ENCODE measurements at places on chromosomes 5 and 9. TPM values are rescaled to one million over a fixed set of nuclear protein-coding genes. Genes with fewer than 3 reads are reported as not detected.
A peak's percentile ranks its signal among the peaks of the same experiment; 100 is the strongest.

GRCh38 chr5:91141642-91142041, 241.5 kb downstream of the ARRDC3 start:
- no peak overlapping the region for H3K27ac ChIP-seq
- no peaks in the 10 kb centered on the region for H3K4me1 ChIP-seq
- no peaks in the 10 kb centered on the region for H3K36me3 ChIP-seq
- no peak for DNase-seq

GRCh38 chr5:60826653-60827052, 17.4 kb downstream of the ELOVL7 start:
- no peak overlapping the region for H3K27ac ChIP-seq
- no peaks in the 10 kb centered on the region for H3K4me1 ChIP-seq
- no peaks in the 10 kb centered on the region for H3K36me3 ChIP-seq
- H3K27me3 ChIP-seq = no peaks in the 10 kb centered on the region
- no peak for DNase-seq
- no peak overlapping the region for H3K4me3 ChIP-seq

DNA sequence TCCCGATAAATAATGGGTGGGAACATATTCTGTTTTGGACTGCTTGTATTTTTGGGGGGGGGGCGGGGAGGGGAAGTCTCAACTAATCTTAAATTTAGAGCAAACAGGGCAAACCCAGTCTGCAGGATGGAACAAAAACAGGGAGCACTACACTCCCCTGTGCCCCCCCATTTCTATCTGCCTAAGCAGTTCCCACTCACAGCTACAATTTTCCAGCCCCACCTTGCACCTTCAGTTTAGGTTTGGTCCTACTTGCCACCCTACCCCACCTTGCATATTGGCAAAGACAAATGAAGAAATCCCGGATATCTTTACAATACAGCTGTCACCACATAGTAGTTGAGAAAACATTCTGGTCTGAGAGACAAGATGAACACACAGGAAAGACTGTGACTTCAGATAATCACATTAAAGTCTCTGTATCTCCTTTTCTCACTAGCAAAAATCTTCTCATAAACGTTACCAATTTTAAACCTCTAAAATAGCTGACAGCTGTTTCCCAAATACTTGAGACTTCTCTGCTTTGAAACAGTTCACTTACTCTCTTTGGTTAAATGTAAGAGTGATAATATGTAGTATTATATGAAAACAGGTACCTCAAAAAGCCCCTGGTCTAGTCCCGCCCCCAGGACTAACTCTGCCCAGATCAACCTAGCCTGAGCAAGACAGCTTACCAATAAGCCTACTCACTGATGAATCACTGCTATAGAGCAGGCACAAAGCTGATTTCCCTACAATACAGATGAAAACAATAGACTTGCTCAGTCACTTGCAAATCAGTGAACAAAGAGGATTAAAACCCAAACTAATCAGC, 5.2 kb upstream of the RAPGEF6 start:
- peaks cover 7% of the 10 kb centered on the region for H3K4me1 ChIP-seq
- no peak for DNase-seq
- H3K27ac ChIP-seq = no peak overlapping the region
- H3K36me3 ChIP-seq = no peaks in the 10 kb centered on the region
- no peaks in the 10 kb centered on the region for H3K27me3 ChIP-seq
- no peak overlapping the region for H3K4me3 ChIP-seq

- H3K4me3 ChIP-seq = peak within 1 kb of the TSS; percentile 53
- no peaks in the 10 kb centered on the region for H3K36me3 ChIP-seq
- no peak within 1 kb of the TSS for H3K27ac ChIP-seq
- no peaks in the 10 kb centered on the region for H3K27me3 ChIP-seq
- H3K4me1 ChIP-seq = peaks cover 5% of the 10 kb centered on the region
Measured at GRCh38 chr5:96876292-96876850, at the start of gene ERAP2. ERAP2 (plus strand) TSS chr5:96876500; CDS start chr5:96879686, 3,186 bp downstream.

- peaks cover 8% of the 10 kb centered on the region for H3K36me3 ChIP-seq
- no peak overlapping the region for H3K27ac ChIP-seq
- no peak overlapping the region for H3K4me3 ChIP-seq
- H3K4me1 ChIP-seq = peaks cover 20% of the 10 kb centered on the region
Measured at GRCh38 chr9:37952731-37953130, 48.8 kb upstream of the SLC25A51 start.

DNA sequence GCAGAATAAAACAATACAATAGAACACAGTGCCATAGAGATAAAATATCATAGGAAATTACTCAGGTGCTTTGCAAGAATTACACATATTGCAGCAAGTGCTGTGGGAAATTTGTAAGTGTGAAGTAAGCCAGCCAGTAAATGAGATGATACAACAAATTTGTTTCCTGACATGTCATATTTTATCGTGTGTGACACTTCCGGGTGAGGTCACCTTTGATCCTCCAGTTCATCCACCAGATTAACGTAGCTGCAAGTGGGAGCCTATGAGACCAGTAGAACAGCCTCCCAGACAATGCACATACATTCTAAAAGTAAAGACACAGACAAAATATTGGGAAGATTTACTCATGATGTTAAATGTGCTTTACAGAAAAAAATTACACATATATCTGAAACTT, 72.2 kb downstream of the PRDM9 start:
- no peaks in the 10 kb centered on the region for H3K27me3 ChIP-seq
- DNase-seq = no peak
- H3K36me3 ChIP-seq = no peaks in the 10 kb centered on the region

GRCh38 chr5:10607666-10608073, 43.8 kb downstream of the ANKRD33B start:
- no peaks in the 10 kb centered on the region for H3K27me3 ChIP-seq
- H3K4me3 ChIP-seq = no peak overlapping the region
- no peak for DNase-seq
- H3K4me1 ChIP-seq = no peaks in the 10 kb centered on the region
- no peaks in the 10 kb centered on the region for H3K36me3 ChIP-seq
- H3K27ac ChIP-seq = no peak overlapping the region

- no peaks in the 10 kb centered on the region for H3K27me3 ChIP-seq
- H3K4me3 ChIP-seq = no peak overlapping the region
- no peak overlapping the region for H3K27ac ChIP-seq
- H3K4me1 ChIP-seq = peaks cover 26% of the 10 kb centered on the region
- H3K36me3 ChIP-seq = no peaks in the 10 kb centered on the region
Measured at GRCh38 chr5:56291079-56291643, 58.0 kb upstream of the ANKRD55 start.

DNA sequence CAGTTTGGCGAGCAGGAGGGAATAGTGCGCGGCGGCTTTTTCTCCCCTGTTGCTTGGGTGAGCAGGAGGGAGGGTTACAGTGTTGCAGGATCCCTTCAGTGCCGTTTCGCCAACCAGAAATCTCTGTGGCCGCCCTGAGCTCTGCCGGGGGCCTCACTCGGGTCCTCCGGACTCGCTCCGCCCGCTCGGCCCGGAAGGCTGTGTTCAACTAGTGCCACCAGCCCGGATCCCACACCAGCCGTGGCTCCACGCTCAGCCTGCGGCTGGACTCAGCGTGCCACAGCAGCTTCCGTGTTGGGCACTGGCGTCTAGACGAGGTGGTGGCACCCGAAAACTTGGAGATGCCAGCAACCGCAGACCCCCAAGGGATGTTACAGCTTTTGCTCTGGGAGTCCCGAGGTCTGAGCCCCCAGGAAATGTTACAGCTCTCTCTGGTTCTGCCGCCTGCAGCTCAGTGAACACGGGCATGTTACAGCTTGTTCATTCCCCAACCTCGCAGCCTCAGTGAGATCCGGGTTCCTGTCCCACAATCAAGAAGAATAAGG, 16.0 kb upstream of the OR13C9 start:
- H3K4me1 ChIP-seq = no peaks in the 10 kb centered on the region
- DNase-seq = no peak
- H3K27ac ChIP-seq = no peak overlapping the region
- no peaks in the 10 kb centered on the region for H3K36me3 ChIP-seq
- no peak overlapping the region for H3K4me3 ChIP-seq
- H3K27me3 ChIP-seq = no peaks in the 10 kb centered on the region

ENTREP1 gene
- total RNA-seq = 4.2 TPM

PCDHB10 gene
- 0.90 TPM for total RNA-seq

CCDC192 gene
- total RNA-seq = not detected

- H3K27ac ChIP-seq = no peak overlapping the region
- no peaks in the 10 kb centered on the region for H3K27me3 ChIP-seq
- H3K4me1 ChIP-seq = no peaks in the 10 kb centered on the region
- no peak overlapping the region for H3K4me3 ChIP-seq
- DNase-seq = no peak
Measured at GRCh38 chr9:89441986-89442385, 55.9 kb downstream of the SEMA4D start.

RIGI gene
- 4.3 TPM for total RNA-seq

Measured in pancreas (tissue), 10 donors.